ENCODE measurements at places on chromosomes 3 and 15.

GRCh38 chr15:73598530-73599160 lies 34.5 kb downstream of the NPTN start:
- no peak for DNase-seq

DNA sequence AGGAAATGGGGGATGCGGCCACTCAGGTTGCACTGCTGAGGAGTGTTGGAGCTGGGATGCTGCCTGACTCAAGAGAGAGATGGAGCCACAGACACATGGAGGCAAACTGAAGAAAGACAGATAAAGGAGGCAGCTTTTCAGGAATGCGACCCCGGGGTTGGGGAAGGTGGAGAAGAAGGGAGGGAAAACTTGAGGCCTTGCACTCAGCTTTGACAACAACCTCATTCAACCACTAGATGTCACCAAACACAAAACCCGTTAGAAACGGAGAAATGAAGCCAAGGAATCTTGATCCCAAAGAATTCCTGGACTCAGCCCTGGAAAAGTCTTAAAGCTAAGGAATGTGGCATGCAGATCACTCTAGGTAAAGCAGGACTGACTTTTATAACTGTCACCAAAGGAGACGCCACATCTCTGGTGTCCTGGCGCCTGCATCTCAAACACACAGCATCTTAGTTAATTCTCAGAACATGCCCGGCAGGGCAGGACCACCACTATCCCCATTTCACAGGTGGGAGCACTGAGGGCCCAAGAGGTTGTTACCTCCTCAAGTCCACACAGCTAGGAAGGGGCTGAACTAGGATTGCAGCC lies 59.6 kb upstream of the LMCD1 start:
- no peak for DNase-seq

DNA sequence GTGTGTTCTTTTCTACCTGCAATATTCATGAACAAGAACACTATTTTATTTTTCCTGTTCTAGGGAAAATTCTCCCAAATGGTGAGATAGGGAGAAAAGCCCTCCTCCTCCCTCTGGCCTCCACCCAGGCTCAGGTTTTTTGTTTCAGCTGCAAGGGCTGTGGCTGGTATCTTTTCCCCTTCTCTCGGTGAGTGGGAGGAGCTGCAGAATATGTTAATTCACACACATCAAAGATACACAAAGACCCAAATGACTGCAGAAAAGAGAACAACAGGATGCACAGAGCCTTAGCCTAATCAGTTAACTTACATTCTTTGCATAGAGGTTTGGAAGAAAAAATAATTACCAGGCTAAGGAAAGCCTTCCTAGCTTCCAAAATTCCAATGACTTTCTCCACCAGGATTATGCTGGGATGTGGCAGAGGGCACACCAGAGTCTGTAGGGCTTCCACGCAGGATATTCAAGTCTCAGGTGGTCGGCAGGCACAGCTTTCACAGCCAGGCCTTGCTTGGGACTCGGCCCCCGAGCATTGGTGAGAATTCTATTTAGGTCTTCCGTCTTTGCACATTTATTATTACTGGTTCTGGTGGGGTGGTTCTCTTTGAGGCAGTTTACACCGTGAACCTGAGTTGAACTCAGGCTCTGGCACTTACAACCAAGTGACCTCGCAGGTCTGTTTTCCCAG lies 64.9 kb downstream of the ABHD5 start:
- no peak for DNase-seq

DNA sequence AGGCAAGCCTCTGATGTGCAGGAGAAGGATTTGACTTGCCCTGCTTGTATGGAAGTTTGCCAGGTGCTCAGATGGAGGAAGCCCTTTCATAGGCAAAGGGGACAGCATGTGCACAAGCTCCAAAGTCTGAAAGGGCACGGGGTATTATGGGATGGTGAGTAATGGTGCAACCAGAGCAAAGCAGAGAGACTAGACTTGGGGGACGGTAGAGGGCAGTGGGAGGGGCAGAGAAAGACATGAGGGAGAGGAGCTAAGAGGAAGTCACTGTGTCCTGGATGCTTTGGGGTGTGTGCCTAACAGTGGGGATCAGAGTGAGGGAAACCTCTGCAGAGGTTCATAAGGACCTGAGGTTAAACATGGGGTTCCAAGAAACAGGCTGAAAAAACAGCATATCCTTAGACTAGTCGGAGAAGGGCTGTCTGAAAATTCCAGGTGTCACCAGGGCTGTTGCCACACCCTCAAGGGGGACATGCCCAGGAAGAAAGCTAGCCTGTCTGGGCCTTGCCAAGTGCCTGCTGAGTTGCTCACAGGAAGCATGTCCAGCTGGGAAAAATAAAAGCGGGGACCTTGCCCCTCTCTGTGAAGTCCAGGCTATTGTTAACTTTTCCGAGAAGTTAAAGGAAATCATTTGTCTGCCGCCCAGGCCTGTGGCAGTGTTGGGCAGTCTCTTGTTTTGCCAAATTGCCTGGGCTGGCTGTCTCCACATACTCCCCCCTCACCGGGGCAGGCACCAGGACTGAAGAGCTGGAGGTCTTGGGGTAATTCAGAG lies 47.1 kb downstream of the HRH1 start:
- DNase-seq, result no peak

GRCh38 chr3:171358881-171359198 lies 101.4 kb downstream of the TNIK start:
- DNase-seq, result no peak

Measured in activated T-helper 9 cell treated with anti-CD3 and anti-CD28 coated beads, Interleukin-2, amount 50 U/mL, for 16 hours (primary cell).